ENCODE measurements at places on chromosomes 13 and 19.

DNA sequence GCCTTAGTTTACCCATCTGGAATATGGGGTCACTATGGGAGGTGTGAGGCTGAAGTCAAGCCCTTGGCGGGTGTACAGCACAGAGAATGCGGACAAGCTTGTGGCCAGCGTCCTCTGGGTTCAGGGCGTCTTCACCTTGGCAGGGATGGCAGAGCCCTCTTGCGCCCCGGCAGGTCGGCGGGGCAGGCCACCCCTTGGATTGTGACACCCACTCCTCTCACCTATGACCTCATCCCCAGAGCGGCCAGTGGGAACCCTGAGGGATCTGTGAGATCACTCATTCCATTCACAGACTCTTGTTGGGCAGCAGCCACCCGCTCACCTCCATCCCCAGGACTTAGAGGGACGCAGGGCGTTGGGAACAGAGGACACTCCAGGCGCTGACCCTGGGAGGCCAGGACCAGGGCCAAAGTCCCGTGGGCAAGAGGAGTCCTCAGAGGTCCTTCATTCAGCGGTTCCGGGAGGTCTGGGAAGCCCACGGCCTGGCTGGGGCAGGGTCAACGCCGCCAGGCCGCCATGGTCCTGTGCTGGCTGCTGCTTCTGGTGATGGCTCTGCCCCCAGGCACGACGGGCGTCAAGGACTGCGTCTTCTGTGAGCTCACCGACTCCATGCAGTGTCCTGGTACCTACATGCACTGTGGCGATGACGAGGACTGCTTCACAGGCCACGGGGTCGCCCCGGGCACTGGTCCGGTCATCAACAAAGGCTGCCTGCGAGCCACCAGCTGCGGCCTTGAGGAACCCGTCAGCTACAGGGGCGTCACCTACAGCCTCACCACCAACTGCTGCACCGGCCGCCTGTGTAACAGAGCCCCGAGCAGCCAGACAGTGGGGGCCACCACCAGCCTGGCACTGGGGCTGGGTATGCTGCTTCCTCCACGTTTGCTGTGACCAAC is at the start of gene SPACA4:
Gene SPACA4, plus strand, starts transcription at position 280 of the 896 bp plus-strand sequence. Its CDS starts 237 bp downstream, at position 517.
- no peak for DNase-seq

- no peak for DNase-seq
Measured at GRCh38 chr19:3397266-3398022, 31.1 kb downstream of the NFIC start.

DNA sequence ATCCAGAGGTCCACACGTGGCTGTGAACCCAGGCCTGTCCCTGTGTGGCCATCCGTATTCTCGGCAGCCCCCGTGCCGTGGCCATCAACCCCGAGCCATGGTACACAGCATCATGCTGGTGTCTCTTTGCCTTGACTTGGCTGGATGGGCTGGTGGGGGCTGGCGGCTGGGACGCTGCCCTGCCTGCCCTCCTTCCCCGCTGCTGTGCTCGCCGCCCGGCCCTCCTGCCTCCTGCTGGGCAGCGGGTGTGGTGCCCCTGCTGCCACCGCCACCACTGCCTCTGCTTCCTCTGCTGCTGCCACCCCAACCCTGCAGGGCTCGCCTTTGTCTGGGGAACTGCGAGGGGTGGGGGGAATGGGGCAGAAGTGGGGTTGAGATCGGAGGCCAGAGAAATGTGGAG is 19.7 kb upstream of the EHD2 start:
- DNase-seq, result no peak

DNA sequence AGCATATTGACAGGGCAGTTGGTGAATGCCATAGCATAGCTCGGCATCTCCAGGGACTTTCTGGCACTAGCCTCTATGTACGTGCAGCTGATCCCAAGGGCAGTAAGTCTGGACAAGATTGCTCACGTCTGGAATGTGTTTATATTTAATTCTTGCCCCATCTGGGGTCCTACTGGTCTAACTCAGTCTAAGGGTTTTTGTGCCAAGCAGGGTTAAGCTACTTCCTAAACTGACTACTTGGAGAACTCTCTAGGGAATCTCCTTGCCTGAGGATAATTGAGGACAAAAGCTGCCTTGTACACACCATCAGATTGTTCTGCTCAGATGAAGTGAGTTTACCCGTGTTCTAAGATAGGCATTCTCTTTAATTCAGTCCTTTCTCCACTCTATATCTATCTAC is 358.1 kb downstream of the MYO16 start:
- DNase-seq, result peak; percentile 28

DNA sequence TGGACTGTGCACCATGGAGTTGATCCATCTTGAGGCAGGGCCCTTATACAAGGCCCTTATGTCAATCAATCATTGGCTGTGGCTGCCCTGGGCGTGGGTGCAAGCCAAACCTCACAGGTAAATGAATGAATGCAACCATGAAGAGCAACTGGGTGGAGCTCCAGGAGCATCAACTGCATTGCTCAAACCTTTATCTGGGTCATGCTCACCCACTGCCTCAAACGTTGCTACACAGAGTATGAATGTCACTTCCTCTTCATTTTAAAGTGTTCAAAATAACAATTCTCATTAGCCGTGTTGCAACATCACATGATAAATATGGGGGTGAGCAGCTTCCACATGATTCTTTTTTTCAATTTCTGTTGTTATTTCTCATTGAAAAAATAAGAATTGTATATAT is 6.4 kb upstream of the ZNF333 start:
- DNase-seq, result no peak

GRCh38 chr13:74778946-74779345 is 644.7 kb upstream of the KLF12 start:
- DNase-seq, result no peak

GRCh38 chr13:60411464-60411863 is 14.4 kb downstream of the TDRD3 start:
- no peak for DNase-seq

DNA sequence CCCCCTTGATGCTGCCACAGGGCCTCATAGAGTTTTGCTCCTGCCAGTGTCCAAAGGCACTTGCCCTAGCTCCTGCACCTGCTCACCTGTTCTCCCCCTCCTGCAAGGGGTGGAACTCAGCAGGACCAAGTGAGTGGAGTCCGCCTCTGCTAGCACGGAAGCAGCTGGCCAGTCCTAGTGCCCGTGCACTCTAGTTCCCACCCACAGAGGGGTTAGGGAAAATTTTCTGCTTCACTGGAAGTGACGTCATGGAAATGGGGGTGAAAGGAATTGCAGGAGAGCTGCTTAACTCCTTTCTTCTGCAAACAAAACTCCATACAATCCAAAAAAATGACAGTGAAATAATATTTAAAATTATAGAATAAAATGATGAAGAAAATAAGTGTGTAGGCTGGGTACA is 609.7 kb upstream of the SLITRK1 start:
- no peak for DNase-seq

DNA sequence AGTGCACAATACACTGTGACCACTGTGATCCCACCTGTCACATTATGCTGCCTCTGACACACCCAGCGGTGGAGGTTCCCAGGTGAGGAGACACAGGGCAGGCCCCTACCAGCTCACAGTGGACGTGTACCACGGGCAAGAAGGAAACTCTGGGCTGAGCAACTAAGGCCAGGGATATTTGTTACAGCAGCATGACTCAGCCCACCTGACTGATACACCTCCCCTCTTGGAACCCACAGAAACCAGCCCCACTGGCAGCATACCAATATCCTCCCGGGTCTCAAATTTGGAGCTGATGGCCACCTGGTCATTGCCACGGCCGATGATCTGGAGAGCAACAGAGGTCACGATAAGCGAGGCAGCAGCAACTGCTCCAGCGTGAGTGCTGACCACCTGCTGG is 14.9 kb downstream of the KLC3 start:
- DNase-seq, result no peak

DNA sequence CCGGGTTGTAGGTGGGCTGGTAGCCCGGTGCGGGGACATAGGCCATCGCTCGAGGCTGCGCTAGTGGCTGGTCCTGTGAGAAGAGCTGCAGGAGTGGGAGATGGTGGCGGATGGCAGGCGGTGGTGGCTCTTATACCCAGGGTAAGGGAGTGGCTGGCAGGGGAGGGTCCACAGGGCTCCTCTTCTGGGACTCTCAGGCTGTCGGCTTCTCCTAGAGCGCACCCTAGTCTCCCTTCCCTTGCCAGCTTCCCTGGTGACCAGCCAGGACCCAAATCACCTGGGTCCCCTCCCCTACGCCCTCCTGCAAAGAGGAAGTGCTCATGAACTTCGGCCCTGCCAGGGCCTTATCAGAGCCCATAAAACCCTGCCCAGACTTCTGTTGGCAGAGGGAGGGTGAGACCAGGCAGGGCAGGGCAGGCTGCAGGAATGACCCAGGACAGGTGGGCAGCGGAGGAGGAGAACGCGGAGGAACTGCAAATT is at the start of gene LGALS4:
Gene LGALS4, minus strand, starts transcription at position 105 of the 480 bp plus-strand sequence. Its CDS starts 59 bp downstream, at position 46.
- no peak for DNase-seq

- no peak for DNase-seq
Measured at GRCh38 chr19:16446724-16447368, 24.9 kb downstream of the EPS15L1 start.

- DNase-seq, result no peak
Measured at GRCh38 chr19:35908010-35908441, at the start of gene TYROBP. TYROBP (minus strand) TSS chr19:35908295; CDS start chr19:35908228, 67 bp downstream.

- peak; percentile 80 for DNase-seq
Measured at GRCh38 chr19:36973021-36973843, 57.1 kb downstream of the ZNF568 start.

GRCh38 chr13:34993470-34993869 is 51.4 kb downstream of the NBEA start:
- DNase-seq, result no peak

- no peak for DNase-seq
Measured at GRCh38 chr13:95360464-95361097, 59.3 kb upstream of the ABCC4 start.

DNA sequence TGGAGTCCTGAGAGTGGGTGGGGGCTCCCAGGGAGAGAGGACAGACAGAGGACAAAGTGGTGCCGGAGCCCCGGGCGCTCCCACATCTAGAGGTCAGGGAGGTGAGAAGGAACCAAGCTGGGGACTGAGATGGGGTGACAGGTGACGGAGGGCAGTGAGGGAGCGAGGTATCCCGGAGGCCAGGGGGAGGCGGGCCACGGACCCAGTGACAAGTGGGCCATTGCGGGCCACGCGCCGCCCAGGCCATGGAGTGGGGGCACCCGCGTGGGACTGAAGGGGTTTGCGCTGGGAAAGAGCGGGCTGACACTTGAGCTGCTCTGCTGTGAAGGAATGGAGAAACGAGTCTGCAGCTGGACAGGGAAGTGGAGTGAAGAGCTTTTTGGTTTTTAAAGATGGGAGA is 2.6 kb downstream of the ZNF628 start:
- no peak for DNase-seq

DNA sequence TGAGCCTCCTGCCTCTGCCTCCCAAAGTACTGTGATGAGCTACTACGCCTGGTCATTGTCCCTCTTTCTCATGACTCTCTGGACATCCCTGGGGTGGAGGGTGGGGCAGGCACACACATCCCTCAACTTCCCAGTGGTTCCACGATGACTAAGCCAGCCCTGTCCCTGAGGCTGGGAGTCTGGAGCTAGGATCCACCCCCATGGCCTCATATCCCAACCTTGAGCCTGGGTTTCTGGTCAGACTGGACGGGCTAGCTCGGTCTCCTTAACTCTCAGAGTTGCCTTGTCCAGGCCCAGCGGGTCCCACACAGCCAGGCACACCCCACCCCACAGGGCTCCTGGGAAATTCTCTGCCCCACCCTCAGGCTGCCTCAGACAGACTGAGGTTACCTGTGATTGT is 19.6 kb downstream of the IER2 start:
- DNase-seq, result no peak

DNA sequence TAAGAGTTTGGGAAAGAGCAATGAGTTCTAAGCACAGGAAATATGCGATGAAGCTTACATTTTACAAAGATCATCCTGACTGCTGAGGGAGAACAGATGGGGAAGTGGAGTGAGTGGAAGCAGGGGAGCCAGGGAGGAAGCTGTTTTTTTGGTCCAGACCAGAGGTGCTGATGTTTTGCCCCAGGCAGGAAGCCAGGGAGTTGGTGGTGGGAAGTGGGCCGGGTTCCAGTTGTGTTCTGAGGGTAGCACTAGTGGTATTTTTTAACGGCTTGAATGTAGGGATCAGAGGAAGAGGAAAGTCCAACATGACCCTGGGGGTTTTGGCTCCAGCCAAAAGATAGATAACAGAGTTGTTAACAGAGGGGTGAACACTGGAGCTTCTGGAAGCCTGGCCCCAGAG is 20.7 kb upstream of the OLFM4 start:
- DNase-seq, result no peak

DNA sequence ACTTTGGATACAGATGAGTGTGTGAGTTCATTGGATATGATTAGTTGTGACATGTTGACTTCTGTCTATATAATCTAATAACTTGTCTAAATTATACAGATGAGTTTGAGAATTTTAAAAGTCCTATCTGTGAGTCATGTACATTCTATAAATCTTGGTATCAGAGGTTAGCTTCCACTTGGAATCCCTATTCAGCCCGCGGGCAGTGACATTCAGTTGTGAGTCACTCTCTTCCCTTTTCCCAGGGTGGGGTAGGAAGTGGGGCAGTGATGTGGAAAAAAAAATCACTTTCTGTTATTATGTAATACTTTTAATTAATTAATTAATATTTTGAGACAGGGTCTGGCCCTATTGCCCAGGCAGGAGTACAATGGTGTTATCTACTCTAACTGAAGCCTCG is 33.0 kb upstream of the ZNF808 start:
- DNase-seq, result no peak

DNA sequence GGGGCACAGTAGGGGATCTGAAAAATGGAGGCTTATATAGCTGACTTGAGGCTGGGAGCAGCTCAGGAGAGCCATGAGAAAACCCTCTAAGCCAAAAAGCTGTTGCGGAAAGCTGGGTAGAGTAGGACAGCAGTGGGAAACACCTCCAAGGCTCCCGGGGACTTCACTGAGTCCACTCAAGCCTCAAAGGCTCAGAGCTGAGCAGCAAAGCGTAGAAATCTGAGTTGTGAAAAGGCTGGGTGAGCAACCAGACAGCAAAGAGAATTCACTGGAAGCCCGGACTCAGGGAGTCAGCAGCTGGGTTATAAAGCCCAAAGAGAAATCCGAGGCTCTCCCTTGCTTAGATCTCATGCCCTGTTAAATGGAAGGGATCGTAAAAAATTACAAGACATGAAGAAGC is 905.0 kb downstream of the EFNB2 start:
- no peak for DNase-seq

- no peak for DNase-seq
Measured at GRCh38 chr19:46617601-46618000, 7.3 kb downstream of the PTGIR start.

DNA sequence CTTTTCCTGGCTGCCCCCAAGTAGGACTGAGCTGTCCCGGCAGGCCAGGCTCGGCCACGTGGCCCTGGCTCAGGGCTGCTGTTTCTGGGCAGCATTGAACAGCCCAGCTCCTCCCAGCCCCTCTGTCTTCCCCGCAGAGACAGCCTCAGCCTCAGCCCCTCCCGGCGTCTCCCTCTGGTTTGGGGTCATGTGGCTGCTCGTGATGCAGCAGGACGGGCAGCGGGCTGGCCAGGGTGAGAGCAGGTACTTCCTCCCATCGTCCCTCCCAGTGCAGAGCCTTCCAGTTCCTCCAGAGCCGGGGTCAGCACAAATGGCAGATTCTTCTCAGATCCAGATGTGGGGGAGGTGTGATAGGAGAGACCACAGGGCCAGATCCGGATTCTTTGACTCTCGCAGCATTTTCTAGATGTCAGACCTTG is 114.6 kb downstream of the KDM4B start:
- DNase-seq, result no peak

All from prostate gland (tissue), 2 donors.